ENCODE measurements at places on chromosomes 3 and 15.

DNA sequence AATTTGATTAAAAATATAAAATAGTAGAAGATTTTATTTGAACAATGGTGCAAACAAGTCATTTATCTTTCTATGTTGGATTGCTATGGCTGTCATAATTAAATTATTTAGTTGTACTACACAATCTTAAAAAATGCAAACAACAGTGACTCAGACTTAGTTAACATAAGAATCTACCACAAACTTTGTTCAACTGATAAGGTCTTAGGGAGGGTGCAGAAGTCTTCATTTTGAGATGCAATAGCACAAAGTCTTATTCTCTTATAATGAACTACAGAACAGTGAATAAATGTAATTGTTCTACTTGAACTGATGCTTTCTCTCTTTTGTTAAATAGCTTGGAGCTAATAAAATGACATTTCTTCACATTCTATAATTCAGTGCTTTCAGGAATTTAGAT lies 482.8 kb upstream of the NAALADL2 start:
- no peak for DNase-seq

- no peak for DNase-seq
Measured at GRCh38 chr3:53544357-53544756, 49.9 kb downstream of the CACNA1D start.

- DNase-seq: no peak
Measured at GRCh38 chr3:141337523-141337854, 30.8 kb upstream of the ZBTB38 start.

- DNase-seq: no peak
Measured at GRCh38 chr3:73516631-73517030, 108.1 kb downstream of the PDZRN3 start.

- DNase-seq: no peak
Measured at GRCh38 chr3:102225407-102226132, 209.2 kb upstream of the ZPLD1 start.

GRCh38 chr3:183541738-183542137 lies 13.8 kb downstream of the KLHL6 start:
- no peak for DNase-seq

DNA sequence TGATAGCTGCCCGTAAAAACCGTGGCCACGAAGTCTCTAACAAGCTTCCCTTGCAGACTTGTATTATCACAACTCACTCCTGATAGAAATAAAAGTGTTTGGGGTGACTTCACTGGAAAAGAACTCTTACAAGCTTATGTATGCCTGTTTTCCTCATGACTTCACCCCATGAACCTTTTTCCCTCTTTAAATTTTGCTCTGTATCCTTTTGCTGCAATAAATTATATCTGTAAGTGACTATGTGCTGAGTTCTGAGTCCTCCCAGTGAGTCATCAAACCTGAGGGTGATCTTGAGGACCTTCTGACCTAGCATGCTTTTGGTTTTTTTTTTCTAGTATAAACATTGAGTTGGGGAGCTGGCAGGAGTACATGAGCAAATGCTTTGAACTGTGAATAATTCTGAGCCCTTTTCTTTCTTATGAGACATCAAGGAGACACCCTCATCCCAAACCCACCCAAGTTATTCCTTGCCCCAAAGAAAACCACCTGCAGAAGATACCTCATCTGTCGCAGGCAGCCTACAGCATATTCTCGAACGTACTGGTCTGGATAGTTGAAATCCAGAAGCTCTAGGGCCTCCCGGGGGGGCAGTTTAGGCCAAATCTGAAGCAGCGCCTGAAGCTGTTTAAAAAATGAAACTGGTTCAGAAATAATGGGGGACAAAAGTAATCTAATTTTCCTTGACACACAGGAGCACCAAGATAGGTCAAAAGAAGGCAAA lies 85.9 kb downstream of the FAIM start:
- DNase-seq: no peak

- no peak for DNase-seq
Measured at GRCh38 chr3:172262991-172263608, 185.2 kb downstream of the GHSR start.

GRCh38 chr3:153051427-153052095 lies 110.5 kb upstream of the RAP2B start:
- DNase-seq: no peak

DNA sequence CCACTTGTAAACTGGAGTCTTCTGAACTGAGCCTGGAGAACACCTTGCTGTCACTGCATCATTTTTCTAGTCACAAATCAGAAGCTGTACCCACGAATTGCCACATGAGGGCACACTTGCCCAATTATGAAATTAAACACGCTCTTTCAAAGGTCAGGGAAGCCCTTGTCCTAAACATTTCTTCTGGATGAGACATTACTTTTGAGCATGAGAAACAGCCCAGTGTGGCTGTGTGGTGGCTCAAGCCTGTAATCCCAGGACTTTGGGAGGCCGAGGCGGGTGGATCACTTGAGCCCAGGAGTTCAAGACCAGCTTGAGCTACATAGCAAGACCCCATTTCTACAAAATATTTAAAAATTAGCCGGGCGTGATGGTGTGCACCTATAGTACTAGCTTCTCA lies 27.5 kb upstream of the CFAP161 start:
- no peak for DNase-seq

DNA sequence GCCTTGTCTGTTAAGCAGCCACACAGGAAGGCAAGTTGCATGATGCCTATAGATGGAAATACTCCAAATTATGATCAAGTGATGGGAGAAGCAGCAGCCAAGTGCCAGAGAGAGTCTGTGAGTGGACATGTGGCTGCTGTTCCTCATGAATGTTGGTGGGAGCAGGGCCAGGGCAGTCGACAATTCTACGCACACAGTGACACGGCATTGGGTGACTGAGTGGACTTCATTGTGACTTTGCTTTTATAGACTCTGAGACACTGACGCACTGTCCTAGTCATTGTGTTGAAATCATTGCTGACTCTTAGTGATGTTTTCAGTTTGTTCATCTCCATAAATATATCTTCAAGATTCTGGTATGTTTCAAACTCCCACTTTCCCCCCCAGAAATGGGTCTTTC lies 246.3 kb upstream of the SEMA6D start:
- DNase-seq: no peak

DNA sequence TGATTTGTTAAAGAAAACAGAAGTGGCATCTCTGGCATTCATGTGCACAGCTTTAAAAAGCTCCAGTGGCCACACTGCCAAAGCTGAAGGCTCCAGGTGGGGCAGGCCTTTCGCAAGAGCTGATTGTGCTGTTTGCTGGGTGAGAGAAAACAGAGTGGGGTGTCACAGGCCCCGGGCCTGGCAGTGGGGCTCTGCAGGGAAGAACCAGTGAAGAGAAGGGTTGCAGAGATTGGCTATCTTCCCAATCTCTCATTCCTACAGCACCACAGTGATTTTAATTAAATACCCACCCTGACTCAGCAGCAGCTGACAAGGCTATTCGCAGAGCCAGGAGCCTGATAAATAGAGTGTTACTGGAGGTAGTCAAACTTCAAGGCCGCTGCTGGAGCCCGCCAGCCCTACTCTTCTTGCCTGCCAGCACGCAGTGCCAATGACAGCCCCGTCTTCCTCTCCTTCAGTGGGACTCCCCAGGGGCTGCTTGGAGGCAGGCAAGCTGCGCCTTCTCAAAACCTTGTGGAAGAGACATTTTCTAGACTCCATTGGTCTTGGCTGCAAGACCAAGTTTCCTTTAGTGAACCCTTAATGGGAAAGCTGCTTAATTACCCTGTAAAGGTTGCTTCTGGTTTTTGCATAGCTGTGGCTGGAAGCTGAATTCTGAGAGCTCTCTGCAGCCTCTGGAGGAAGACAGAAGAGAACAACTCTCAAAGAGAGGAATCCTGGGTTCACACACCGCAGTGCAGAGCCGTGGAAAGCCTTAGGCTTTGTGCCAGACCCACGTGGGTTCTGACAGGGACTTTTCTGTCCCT lies 225.8 kb upstream of the SLCO3A1 start:
- DNase-seq: no peak

DNA sequence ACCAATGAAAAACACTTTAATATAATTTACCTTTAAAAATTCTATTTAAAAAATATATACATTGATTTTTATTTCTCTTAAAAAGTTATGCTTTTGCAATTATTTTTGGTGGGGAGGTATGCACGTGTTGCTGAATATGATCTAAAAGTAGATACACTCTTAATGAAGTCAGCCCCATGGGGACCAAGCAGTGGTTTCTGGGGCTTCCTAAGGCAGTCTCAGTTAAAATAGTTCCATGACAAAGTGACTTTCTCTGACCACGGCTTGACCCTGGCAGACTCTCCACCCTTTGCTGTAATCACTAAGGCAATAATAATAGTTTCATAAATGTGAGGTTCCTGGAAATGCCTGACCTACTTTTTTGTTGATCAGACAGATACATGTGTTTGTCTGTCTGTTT lies 50.4 kb downstream of the CCR4 start:
- no peak for DNase-seq

DNA sequence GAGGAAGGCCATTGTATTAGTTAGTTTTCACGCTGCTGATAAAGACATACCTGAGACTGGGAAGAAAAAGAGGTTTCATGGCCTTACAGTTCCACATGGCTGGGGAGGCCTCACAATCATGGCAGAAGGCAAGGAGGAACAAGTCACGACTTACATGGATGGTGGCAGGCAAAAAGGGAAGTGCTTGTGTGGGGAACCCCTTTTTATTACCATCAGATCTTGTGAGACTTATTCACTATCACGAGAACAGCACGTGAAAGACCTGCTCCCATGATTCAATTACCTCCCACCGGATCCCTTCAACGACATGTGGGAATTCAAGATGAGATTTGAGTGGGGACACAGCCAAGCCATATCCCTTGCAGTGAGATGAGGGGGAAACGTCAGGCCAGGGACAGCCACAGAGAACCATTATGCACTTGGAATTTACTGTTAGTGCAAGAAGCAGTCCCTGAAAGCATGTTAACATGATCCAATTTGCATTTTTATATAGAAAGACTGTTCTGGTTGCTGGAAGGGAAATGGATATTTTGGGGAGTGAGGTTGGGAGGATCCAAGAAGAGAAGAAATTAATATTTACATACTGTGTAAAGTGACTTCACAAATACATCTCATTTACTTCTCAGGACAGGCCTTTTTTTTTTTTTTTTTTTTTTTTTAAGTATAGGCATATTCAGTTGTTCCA lies 87.1 kb downstream of the ARNT2 start:
- DNase-seq: no peak

GRCh38 chr15:65902373-65902772 lies 33.1 kb downstream of the RAB11A start:
- DNase-seq: peak; percentile 27

GRCh38 chr3:162770551-162770950 lies 1273.9 kb downstream of the OTOL1 start:
- no peak for DNase-seq

DNA sequence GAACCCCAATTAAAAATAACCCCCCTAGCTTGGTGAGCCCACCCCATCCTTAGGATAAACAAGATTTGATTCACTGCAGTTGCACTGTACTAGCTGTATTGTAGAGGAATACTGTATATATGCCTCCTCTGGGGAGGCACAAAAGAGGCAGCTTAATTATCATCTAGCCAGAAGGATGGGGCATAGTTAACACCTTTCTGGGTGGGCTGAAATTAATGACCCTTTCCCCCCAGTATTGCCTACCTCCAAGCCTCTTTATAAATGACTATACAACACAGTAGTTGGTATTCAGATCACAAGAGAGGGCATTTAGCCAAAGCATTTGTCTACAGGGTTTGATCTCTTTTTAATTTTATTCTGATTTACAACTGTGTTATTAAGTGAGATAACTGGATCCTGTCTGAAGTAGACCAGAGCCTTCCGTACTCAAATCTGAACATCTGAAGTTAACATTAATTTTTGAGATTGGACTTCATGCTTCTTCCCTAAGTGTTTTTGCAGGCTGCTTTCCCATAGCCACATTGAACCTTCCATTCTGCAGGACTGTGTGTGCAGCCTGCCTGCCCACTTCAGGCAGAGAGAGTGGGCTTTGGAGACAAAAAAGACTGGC lies 807.0 kb upstream of the ARRDC4 start:
- no peak for DNase-seq

DNA sequence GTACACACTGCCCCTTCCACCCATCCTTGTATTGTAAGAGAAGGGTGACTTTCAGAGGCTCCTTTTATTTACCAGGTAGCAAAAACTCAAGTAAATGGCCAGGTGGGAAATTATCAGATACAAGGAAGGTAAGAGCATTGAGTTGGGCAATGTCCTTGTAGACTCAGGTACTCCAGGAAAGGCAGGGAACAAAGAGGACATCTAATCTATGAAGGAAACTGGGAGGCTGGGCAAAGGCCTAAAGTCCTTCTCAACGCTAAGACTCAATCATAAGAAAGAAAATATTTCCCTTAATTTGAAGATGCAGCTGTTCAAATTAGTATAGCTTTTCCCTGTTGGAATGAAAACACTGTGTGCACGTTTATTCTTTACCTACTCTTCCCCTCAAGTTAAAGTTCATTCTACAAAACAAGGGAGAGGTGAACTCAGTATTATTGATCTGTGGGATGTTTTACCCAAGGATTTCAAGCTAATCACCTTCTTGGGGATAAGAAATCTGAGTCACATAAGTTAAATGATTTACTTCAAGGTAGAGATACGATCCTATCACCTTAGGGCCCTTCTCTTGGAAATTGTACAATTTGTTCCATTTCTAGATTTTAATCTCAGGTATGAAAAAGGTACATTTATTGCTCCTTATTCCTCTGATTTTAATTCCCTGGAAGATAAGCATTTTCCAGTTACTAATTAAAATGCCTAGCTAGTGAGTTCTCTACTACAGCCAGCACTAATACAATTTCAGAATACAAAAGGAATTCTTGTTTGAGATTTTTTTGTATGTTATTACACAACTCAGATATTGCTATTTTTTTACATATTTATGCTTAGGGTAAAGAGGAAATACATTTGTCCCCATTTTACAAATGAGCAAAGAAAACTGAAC lies 80.6 kb downstream of the PLD1 start:
- DNase-seq: no peak

DNA sequence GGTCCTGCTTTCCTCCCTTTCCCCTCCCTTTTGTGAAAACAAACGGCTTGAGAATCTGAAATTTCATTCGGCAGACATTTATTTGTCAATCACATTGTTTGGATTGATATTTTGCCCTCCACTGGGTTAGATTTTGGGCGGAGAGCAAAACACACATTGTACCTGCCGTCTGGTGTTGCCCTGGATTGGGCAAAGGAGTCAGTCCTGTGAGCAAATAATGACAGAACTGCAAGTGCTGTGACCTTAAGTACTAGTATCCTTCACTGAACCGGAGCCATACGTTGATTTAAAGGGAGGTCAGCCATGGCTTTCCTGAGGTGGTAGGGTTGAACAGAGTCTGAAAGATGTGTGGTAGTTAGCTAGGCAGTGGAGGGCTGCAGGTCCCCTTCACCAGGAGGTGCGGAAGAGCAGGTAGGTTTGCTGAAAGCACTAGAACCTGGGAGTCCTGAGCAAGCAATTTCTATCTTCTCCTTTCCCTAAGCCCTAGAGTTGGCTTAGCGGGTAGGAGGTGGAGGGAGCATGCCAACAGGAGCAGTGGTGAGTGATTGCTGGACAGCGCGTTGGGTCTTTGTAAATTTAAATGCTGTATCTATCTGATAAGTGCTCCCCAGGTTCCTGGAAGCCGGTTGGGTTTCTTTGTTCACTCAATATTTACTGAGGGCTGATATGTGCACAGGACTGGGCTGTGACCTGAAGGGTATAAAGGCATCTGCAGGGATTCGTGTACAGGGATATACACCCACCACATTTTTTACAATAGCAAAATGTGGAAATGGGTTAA lies 2.0 kb downstream of the PDIA5 start:
- no peak for DNase-seq

Data from esophagus squamous epithelium (tissue), 5 donors.